ENCODE measurements at places on chromosomes 2 and 18. TPM values are rescaled to one million over a fixed set of nuclear protein-coding genes. Genes with fewer than 3 reads are reported as not detected.

DNA sequence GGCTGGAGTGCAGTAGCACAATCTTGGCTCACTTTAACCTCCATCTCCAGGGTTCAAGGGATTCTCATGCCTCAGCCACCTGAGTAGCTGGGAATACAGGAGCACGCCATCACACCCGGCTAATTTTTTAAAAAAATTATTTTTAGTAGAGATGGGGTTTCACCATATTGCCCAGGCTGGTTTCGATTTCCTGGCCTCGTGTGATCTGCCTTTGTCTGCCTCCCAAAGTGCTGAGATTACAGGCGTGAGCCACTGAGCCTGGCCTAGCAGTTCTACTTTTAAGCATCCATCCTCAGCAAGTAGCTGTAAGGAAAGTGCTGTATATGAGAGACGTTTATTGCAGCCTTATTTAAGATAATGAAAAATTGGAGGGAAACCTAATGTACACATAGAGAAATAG is 79.7 kb downstream of the ZDBF2 start:
- DNase-seq: no peak

DNA sequence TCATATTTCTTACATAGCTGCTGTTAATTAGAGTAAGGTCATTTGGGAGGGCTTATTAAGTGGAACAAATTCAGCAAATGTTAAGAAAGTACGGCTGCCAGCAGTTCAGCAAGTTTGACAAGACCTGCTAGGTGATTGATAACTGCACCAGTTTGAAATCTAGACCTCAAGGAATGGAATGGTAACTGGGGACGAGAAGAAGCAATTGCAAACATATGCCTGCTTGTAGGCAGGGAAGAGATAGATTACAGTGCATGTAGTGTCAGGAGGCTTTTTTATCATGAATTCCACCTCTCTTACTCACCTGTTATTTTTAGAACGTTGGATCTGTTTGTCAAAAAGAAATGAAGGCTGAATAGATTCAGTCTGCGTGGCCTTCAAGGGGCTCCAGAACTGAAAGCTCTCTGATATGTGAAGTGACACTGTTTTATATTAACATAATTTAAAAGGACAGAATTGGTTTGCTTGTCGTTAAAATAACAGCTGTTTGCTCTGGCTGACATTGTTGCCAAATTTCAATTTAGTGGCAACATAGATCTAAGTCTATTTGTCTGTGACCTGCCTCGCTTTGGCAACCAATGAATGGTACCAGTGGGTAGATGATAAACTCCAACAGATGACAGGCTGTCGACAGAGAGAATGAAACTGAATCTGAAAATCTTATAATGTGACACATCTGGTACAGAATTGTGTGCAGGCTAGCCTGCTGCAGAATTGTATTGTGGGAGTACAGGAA is 199.3 kb downstream of the ZNF407 start:
- DNase-seq: no peak

DNA sequence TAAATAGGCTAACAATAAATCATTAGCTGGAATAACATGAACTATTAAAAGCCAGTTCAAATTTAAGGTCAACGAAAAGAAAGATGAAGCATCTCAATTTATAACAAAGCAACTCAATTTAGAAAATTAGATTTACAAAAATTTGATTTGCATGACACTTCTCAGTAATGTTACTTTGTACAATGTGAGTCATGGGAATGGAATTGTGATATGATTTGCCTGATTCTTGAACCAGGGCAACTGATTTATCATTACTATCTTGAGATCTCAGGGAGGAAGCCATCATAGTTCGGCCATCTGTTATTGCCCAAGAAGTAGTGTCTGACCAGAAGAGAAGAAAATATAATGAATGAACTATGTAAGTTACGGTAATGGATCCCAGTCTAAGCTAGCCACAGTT is 193.1 kb downstream of the RIT2 start:
- DNase-seq: no peak

DNA sequence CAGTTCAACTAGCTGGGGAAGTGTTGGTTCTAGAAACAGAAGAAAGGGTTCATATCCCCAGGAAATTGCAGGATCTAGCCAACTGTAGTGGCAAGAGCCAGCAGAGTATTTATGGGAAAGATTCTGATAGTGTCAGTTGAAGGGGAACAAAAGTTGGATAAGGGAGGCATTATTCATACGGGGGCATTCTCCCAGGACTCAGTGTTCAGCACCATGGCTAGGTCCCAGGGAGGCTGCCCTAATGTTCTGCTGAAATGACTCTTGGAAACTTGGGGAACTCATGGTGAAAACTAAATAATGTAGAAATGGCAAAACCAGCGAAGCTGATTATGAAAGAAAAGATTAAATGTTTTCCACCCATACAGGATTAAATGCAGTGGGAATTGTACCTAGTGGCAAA is 543.7 kb downstream of the TRIB2 start:
- no peak for DNase-seq

The GKN1 gene
- total RNA-seq: not detected

The LBX2 gene
- 0.51 TPM for total RNA-seq

The EFHD1 gene
- total RNA-seq: 20.1 TPM

GRCh38 chr2:177535958-177536504 is 143.5 kb downstream of the AGPS start:
- no peak for DNase-seq

- DNase-seq: no peak
Measured at GRCh38 chr18:71958605-71959004, 585.5 kb downstream of the CBLN2 start.

The SMAD7 gene
- 42.4 TPM for total RNA-seq

The GAD1 gene
- total RNA-seq: 0.46 TPM

- DNase-seq: no peak
Measured at GRCh38 chr2:164840458-164840929, 1.1 kb downstream of the COBLL1 start.

Measured in cardiac septum (tissue), 1 donor.